Karpas-422 (cell line): ENCODE measurements at places on chromosomes 5 and 9. TPM values are rescaled to one million over a fixed set of nuclear protein-coding genes. Genes with fewer than 3 reads are reported as not detected.
A peak's percentile ranks its signal among the peaks of the same experiment; 100 is the strongest.

GRCh38 chr9:100437860-100438805 is 11.2 kb downstream of the MSANTD3 start:
- no peaks in the 10 kb centered on the region for H3K27me3 ChIP-seq
- H3K4me3 ChIP-seq: no peak overlapping the region
- no peaks in the 10 kb centered on the region for H3K36me3 ChIP-seq
- H3K4me1 ChIP-seq: no peaks in the 10 kb centered on the region
- no peak overlapping the region for H3K27ac ChIP-seq
- peak; percentile 91 for DNase-seq

GRCh38 chr5:81626524-81626923 is 124.4 kb downstream of the SSBP2 start:
- peaks cover 22% of the 10 kb centered on the region for H3K36me3 ChIP-seq
- no peaks in the 10 kb centered on the region for H3K27me3 ChIP-seq
- H3K4me1 ChIP-seq: peaks cover 8% of the 10 kb centered on the region; the same call in 1 of the 2 replicates
- H3K4me3 ChIP-seq: no peak overlapping the region

- H3K27ac ChIP-seq: no peak overlapping the region
- no peaks in the 10 kb centered on the region for H3K36me3 ChIP-seq
- H3K4me3 ChIP-seq: no peak overlapping the region
- H3K27me3 ChIP-seq: no peaks in the 10 kb centered on the region
These were observed 4.7 kb downstream of the PTGES2 start for GRCh38 chr9:128122809-128123175.

GRCh38 chr9:94920420-94921091 is 194.1 kb downstream of the AOPEP start:
- no peak overlapping the region for H3K4me3 ChIP-seq
- peaks cover 44% of the 10 kb centered on the region for H3K4me1 ChIP-seq
- H3K27ac ChIP-seq: no peak overlapping the region
- no peaks in the 10 kb centered on the region for H3K36me3 ChIP-seq

SPATA31C1 gene
- not detected in 2 replicates for total RNA-seq

STK32A gene
- total RNA-seq: not detected in 2 replicates

SH3TC2 gene
- total RNA-seq: not detected in 2 replicates
